ENCODE measurements at places on chromosomes 12 and 14.

DNA sequence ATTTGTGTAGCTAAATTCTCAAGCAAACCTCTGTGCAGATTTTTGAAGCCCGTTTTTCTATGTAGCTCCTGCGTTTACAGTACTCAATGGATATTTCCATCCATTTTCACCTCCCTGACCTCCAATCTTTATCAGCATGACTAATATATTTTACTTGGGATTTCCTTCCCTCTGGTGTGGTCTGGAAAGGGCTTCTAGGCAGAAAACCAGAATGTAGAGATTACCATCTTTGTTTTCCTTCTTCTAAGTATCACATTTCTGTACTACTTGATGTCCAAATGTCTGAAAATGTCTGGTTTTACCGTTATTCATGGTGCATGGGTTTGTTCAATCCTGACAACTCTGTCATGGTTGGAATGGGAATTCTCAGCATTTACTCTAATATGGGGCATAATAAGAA lies 907.6 kb upstream of the FLRT2 start:
- no peak for DNase-seq

DNA sequence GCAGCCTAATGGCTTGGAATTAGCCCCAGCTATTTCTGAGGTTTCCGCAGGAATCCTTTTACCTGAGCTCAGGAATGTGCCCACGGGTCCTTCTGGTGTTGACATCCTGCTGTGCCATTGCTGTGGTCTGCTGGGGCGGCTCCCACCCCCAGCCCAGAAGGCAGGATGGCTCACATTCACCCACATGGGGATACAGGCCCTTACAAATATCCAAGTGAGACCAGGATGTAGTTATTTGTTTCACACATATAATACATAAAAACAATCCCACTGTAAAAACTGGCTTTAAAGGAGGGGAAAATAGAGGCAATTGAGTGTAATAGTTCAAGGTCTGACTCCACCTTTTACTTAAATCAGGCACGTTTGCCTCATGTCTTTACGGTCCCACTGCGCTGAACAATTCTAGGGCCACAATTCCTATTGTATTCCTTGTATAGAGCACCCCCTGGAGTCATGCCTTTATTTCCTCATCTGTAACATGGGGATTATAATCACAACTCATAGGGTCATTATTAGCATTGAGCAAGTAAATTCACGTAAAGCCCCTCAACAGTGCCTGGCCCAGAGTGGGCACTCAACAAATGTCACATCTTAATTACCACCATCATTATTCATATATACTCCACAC lies 57.2 kb upstream of the FICD start:
- no peak for DNase-seq

DNA sequence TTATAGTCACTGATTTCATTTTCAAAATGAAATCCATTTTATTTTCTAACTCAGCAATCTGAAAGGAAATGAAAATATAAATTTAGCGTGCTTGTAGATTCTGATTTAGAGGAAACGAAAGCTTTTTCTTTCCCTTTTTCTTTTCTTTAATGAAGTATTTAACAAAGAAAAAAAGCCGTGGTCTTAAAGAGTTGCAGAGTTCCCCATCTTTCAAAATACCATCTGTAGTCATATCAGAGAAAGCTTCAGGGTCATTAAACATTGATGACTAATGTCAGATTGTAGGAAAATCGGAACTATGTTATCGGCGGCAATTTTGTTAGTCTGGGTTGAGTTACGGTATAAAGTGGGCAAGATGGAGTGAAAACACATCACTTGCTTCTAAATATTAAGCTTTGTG lies 32.3 kb downstream of the DRAM1 start:
- no peak for DNase-seq

- DNase-seq = peak; percentile 52
Observed at GRCh38 chr14:50943943-50944646, at the start of gene PYGL. PYGL (minus strand) TSS chr14:50944483; CDS start chr14:50944403, 80 bp downstream.

DNA sequence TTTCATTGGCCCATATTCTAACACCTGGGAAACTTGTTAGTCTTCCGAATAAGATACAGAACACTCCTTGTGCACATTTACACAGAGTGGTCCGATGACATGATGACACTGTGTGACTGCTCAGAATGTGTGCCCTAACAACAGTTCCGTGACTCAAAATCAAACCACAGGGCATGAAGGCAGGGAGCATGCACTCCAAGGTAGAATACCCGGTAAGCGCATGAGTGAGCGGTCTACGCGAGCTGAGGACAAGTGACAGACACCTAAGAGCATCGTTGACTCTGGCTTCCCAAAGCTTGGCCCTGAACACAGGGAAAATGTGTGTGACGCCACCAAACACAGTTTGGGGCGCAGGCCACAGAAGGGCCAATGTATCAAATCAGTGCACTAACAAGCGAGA lies 18.6 kb downstream of the CLIP1 start:
- DNase-seq = no peak

DNA sequence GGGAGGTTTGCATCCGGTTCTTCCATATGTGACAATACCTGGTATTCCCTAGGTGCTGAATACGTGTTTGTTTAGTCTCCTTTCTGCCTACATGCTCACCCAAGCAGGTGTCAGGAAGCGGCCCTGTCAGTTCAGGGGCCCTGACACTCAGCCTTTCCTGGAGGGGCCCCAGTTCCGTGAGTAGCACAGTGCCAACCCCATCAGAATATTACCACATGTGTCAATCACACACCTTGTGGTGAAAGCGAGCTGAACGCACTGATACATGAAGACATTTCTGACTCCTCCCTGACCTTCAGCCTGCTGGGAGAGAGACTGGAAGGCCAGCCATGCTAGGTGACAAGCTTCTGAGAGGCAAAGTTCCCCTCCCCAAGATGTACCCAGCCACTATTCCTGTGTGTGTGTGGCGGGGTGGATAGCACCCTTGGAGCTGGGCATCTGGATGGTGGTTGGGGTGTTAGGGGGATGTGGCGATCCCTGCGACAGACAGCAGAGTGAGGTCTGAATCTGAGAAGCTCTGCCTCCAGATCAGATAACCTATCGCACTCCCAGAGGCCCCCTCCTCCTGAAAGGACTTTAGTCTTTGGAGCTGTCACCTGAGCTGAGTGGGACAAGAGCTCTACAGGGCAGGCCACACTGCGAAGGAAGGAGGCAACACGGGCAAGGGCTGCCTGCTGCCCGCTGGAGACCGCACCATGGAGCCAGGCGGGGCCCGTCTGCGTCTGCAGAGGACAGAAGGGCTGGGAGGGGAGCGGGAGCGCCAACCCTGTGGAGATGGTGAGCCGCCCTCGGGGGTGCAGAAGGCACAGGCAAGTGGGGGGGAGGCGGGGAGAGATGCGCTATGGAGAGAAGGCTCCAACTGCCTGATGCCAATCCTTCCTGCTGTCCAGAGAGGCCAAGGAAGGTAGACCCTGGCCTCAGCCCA lies at the start of gene SOAT2:
Gene SOAT2, plus strand, starts transcription at position 604 of the 925 bp plus-strand sequence. Its CDS starts 92 bp downstream, at position 696.
- no peak for DNase-seq

GRCh38 chr12:107306141-107306659 lies 212.9 kb upstream of the CRY1 start:
- no peak for DNase-seq

- DNase-seq = no peak
Observed at GRCh38 chr12:97940629-97941028, 478.0 kb downstream of the RMST start.

- no peak for DNase-seq
Observed at GRCh38 chr12:38053113-38053512, 263.5 kb upstream of the ALG10B start.

GRCh38 chr12:119011231-119011630 lies 29.9 kb downstream of the SRRM4 start:
- no peak for DNase-seq

DNA sequence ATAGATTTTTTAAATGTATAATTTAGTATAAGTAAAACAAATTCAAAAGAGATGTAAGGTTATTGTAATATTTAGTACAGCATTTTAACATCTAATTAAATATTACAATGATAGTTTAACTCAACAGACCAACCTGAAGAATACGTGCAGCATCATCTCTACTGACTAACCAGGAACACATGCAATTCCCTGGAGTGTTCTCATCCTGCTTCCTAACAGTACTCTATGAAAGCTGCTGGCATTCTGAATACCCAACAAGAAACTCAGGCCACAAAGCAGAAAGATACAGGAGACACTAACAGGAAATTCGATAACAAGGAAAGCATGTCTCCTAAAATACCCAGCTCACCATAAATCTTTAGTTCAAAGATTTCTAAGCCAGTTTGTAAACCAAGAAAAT lies 58.3 kb downstream of the CEP83 start:
- no peak for DNase-seq

DNA sequence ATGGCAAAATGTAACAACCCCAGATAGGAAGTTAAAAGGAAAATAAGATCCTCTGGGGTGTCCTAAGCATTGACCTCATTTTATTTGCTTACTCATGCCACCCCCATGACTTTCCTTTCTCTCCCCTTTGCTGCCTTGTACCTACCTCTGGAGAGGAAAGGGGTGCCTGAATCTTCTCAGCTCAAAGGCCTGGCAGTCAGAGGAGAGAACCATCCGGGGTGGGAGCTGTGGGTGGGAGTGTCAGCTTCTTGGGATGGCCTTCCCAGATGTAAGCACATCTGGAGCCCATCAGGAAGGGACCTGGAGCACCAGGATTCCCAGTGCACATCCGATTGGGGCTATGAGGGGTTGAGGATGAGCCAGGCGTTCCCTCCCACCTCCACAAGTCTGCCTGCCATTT lies 5.2 kb upstream of the ITGA5 start:
- no peak for DNase-seq

DNA sequence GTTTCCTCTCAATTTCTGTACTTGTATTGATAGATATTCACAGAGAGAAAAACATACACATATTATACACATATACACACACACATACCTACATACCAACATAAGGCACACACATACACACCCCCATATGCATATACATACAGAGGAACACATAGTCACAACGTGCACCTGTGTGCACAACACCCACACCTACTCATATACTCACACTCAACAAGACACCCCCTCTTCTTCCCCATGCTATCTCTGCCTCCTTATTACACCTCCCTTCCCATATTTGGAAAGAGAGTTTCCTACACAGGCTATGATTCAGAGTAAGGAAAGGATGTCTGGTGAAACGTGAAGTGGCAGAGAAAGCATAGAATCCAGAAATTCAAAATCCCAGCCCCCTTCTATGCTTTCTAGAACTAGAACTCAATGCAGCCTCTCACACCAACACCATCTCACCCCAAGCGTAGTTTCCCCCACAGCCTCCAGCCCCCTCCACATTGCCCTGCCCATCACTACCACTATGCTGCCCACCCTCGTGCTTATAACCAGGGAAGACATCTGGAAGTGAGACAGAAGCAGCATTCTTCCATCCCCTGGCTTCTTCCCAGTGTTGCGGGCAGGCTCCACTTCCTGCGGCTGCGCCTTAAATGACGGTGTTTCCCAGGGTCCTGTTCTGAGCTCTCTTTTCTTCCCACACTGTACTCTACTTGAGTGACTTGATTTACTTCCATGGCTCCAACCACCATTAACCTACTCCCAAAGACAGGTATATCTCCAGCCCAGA lies 2.4 kb downstream of the RNASE8 start:
- no peak for DNase-seq

- DNase-seq = no peak
Observed at GRCh38 chr14:102512793-102513300, 3.3 kb upstream of the ANKRD9 start.

- DNase-seq = no peak
Observed at GRCh38 chr12:9897535-9897934, 16.2 kb downstream of the KLRF2 start.

DNA sequence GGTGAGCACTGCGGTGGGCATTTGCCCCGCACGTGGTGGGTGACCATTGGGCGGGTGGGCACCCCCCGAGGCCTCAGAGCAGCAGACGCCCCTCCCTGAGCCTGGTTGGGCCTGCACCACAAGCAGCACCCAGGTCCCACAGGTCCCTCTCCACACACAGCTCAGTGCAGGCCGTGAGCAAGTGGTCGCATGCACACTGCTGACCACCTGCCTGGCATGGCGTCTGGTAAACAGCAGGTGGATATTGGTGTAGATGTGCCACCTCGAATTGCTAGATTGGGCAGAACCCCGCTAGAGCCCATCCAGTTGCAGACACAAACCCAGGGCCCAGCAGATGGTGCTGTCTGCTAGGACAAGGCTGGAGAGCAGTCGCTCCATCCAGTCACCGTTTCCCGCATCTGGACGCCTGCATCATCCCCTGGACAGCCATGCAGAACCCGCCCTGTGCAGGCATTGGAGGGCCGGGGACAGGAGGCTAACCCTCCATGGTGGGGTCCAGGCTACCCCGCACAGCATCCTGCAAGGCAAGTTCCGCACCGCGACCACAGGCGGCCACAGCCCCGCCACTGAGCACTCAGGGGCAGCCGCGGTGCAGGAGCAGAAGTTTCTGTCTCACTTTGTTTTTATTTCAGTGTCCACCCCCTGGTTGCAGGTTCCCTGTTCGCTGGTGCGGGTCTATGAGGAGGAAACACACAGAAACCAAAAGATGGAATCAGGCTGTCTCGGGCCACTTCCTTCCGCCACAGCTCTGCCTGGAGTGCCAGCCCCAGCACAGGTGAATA lies 45.6 kb upstream of the RIMBP2 start:
- DNase-seq = peak; percentile 65

DNA sequence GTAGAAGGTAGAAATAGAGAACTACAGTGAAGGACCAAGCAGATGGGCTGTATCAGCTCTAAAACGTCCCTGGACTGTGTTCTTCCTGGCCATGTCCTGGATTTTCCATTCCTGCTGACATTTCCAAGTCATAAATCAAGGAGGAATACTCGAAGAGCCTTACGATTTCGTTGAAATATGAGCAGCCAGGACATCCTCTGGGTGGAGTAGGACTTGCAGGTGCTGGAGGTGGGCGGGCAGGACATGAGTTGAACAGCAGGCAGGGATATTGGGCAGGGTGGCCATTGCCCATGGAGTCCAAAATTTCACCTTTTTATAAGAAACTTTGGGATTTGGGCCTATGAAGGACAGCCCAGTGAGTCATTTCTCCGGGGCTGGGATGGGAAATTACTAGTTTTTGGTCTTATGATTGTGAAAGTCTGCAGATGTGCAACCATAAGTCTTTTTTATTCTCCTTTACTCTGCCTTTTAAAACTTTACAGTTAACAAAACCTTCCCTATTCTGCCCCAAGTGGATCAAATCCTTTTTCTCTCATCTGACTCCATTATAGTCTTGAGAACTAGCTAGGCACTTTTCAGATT lies 88.8 kb downstream of the TMX1 start:
- DNase-seq = no peak

DNA sequence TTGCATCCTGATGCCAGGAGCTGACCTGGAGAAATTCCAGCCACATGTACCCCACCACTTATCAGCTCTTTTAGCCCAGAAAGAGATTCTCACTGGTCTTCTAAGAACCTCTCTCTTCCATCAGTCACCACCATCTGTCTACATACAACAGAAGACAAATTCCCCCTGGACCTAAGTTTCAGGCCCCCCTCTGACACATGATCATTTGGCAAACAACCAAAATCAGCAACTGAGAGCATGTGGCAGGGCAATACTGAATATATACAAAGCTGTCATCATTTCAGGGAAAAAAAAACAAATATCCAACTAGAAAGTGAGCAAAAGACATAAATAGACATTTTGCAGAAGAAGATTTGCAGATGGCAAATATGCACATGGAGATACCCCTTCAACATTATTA lies 180.2 kb downstream of the FOXN3 start:
- DNase-seq = no peak

- no peak for DNase-seq
Observed at GRCh38 chr12:52817003-52817698, 3.2 kb upstream of the KRT4 start.
